ENCODE measurements at places on chromosomes 16 and 17.
A peak's percentile ranks its signal among the peaks of the same experiment; 100 is the strongest.

GRCh38 chr17:4785311-4786105 is 656 bp downstream of the VMO1 start:
- no peak for DNase-seq

DNA sequence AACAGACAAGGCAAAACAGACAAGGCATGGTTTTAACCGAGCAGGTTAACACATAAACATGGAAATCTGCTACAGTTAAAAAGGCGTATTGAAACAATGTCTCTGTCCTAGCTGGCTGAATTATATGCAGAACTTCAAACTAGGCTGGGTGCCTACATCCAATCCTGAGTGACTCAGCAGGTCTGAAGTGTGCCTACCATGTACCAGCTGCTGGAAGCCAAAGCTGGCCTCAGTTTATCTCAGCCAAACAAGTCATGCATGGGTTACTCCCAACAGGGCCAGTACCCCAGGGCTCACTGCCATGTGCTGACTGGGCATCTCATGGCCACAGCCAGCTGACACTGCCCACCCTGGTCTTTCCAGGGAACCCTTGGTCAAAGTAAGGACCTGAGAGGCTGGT is 4.0 kb downstream of the C1QBP start:
- no peak for DNase-seq

DNA sequence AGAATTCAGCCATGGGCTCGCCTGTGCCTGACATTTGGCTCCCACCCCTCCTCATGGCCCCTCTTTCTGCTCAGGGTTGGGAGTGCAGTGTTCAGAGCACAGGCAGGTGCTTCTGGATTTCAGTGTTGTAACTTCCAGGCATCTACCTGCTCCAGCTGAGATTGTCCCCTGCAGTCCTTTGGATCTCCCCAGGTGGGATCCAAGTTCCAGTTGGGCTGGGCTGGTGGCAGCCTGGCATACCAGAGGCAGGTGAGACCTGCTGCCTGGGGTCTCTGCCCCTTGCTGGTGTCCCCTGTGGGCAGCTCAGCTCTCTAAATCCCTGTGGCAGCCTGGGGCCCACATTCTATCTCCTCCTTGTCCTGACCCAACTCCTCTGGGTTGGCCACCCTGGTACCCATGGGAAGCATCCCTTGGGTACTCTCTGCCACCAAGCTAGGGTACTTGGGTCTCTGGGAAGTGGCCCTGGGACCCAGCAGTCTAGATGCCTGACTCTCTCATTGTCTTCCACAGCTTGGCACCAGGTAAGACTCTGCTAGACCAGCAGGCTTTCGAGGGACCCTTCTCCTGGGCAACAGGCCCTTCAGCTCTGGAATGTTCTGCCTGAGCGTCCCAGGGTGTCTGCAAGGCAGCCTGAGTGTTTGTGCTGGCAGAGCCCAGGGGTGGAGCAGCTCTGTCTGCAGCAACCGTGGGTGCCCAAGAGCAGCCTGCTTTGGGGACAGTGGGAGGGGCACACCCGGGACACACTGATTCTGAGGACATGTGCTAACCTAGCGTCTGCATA is 42.5 kb downstream of the DNAH17 start:
- no peak for DNase-seq

DNA sequence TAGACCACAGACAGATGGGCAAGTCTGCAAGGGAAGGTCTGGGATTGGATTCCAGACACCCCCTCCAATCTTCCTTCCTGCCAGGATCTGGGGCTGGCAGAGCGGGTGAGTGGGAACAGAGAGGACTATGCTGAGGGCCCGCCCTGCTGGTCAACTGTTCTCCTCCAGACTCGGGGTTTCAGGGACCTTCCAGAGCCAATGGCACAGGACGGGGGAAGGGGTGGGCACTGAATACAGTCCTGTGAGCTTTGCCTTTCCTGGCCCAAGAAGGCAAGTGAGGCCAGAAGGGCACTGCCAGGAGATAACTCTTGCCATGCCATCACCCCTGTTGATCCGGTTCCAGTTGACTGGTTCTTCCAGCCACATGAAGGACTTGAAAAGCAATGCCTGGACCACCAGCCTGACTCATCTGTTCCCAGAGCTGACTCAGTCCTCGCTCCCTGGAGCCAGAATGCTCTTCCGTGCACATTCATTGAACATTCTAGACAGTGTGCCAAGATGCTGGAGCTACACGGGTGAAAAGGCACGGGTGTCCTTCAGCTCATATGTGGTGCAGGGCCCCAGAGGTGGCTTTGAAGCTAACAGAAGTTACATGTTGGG is 533 bp upstream of the MEFV start:
- DNase-seq, result no peak

- no peak for DNase-seq
Measured at GRCh38 chr16:57537581-57538234, 1.3 kb upstream of the CCDC102A start.

GRCh38 chr17:76458580-76459490 is 5.9 kb upstream of the UBE2O start:
- DNase-seq, result no peak

GRCh38 chr17:59415397-59415796 is 83.9 kb downstream of the YPEL2 start:
- DNase-seq, result no peak

- peak; percentile 7 for DNase-seq
Measured at GRCh38 chr17:65370669-65371131, 190.7 kb downstream of the AXIN2 start.

- no peak for DNase-seq
Measured at GRCh38 chr17:81059026-81059425, 24.1 kb downstream of the BAIAP2 start.

DNA sequence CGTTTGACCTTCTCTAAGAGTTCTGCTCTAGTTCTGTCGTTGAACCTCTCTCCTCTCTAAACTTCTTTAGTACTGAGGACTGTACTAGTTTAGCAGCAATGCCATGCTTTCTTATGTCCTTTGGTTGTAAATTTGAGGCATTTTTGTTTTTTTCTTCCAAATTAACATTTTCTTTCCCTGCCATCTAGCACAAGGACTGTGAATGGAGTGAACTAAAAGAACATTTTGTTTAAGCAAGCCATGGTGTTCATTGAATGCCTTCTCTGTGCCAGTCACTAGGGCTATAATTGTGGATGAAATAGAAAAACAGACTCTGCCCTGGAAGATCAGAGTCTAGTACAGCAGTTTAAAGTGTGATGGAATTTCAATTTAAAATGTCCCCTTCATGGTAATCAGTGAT is 137.9 kb downstream of the FTO start:
- DNase-seq, result no peak

DNA sequence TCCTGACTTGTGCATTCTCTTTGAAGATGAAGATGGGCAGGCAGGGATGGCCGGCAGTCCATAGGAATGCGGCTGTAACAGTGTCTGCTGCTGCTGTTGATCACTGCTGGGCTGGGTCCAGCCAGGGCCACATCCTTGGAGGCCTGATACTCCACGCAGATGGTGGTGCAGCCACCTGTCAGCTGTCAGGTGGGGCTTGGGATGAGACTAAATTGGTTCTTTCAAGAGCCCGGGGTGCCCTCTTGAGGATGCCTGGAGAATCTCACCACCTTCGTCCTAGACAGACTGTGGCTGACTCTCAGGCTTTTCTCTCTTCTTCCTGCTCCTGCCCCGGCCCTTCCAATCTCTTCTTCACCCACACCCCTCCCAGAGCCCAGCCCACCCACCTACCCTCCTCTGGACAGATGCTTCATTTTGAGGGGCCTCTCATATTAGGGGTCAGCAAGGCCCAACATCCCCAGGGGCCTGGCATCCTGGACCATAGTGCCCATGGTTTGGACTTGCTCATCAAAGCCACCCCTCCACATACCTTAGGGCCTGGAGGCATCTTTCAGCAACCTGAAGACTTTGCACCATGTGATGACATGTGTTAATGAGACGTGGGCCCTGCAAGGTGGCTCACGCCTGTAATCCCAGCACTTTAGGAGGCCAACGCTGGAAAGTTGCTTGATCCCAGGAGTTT is 19.1 kb downstream of the OSBPL7 start:
- DNase-seq, result peak; percentile 52

DNA sequence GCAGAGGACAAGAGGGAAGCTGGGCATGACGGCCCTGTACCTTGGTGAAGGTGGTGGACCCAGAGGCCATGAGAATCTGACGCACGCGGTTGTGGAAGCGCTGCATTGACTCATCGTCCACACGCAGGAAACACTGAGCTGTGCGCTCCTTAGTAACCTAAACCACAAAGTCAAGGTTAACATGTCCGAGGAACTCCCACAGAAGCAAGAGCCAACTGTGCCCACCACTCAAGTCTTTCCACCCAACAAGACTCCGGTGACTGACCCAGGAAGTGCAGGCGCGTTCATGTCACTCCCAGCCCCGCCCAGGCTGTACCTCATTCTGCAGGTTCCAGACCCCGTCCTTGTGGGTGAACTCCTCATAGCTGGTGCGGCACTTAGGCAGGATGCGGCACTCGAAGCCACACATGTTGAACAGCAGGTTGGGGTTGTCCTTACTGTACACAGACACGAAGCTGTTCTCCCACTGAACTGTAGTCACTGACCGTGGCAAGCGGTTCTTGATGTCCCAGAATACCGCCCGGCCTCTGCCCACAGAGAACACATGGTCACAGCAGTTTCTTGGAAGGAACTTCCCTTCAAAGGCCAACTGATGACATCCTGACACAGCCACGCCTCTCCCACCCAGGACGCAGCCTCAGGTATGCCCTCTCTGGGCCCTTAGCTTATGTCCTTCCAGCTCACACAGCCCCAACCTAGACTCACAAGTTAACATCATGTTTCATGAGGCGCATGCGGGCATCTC is 11.5 kb downstream of the PRPF8 start:
- no peak for DNase-seq

DNA sequence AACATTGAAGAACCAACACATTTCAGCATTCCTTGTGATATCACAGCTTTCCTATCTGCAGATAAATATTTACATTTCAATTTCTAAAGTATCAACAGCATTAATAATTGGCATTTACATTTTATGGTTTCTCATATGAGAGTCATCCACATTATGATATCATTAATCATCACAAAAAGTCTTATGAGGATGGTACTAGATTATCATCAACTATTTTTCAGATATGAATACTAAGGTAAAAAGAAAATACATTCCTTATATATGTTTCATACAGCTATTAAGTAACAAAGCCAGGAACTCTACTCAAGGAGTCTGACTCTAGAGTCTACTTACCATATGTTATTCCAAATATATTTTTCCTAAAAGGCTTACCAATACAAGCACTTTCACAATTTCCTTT is 40.7 kb downstream of the ABCA5 start:
- no peak for DNase-seq

GRCh38 chr17:77498091-77498741 is 357.4 kb downstream of the SEC14L1 start:
- DNase-seq, result no peak

- DNase-seq, result peak; percentile 44
Measured at GRCh38 chr16:2009164-2009711, 383 bp downstream of the ZNF598 start.

DNA sequence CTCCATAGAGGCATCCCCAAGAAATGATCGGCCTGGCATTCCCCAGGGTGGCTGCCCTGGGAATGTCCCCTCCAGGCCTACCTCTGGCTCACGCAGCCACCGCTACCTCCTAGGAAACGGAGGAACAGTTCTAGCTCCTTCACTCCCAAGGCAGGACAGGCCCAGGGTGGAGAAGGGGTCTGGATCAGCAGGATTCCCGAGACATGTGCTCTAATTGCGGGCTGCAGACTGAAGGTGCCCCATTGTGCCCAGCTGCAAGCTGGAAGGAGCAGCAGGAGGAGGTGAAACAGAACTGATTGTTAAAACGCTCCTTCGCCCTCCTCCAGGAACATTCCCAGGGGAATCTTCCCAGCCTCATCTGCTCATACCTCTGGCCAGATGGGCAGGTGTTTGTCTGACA is 40.8 kb downstream of the SCNN1G start:
- DNase-seq, result no peak

DNA sequence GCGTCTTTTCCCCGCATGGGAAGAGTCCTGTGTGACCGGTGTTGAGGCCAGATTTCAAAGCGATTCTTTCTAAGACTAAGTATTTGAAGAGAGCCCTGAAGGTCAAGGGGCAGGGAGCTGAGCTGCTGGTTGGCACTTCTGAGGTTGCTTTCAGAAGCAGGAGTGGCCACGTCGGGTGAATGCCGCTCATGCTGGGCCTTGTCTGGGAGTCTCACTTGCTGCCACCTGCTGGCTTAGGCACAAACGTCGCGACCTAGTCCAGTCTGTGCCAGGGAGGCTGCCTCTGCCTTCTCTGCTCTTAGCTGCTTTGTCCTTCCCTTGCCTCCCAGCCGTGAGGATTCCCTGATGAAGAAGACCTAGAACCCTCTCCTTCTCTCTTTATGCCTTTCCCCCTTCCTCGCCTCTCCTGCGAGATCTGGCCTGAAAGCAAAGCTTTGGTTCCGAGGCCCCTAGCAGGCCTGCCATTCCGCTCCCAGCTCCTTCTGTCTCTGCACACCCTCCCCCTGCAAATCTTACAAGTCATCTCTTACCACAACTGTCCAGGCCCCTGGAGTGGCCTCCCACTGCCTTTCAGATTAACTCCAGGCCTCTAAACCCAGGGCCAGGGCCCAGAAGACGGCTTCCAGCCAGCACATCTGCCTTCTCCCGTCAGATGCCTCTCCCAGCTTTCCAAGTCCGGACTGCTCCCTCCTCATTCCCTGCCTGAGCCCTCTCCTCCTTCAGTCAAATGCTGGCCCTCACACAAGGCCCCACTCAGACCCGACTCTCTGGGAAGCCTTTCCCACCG is 11.4 kb downstream of the CTNS start:
- DNase-seq, result peak; percentile 22

DNA sequence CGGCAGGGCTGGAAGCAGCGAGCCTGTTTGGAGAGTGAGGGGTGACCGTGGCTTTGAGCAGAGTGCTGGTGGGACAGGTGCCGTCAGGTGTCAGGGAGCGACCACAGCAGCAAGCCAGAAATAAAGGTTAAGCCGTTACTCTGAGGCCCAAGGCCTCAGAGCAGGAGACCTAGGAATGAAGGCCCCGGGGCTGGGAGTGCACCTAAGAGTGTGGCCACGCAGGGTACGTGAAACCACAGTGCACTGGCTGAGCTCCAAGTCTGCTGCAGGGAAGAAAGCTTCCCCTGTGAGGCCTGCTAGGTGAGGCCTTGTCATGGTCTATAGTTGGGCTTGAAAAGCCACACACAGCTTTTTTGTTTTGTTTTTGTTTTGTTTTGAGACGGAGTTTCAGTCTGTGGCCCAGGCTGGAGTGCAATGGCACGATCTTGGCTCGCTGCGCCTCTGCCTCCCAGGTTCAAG is 8.7 kb downstream of the CLUAP1 start:
- DNase-seq, result peak; percentile 74

Measured in activated naive CD8-positive, alpha-beta T cell treated with anti-CD3 and anti-CD28 coated beads for 36 hours (primary cell).